ENCODE measurements at places on chromosomes 2 and 18. TPM values are rescaled to one million over a fixed set of nuclear protein-coding genes. Genes with fewer than 3 reads are reported as not detected.

DNA sequence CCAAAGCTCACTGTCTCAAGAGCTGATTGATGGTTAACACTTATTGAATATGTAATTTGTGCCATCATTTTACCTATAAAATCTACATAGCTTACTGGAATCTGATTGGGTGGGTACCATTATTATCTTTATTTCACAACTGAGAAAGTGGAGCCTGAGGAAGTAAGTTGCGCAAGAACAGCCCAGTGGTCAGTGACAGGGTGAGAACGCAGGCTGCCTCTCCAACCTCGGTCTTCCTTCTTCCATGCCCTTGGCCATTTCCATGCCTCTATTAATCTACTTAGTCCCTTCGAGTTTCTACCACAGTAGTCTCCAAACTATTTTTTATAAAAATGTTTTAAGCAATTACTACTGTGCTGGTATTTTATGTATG is 390.9 kb upstream of the VWC2L start:
- no peaks in the 10 kb centered on the region for H3K4me1 ChIP-seq
- H3K27me3 ChIP-seq, result no peaks in the 10 kb centered on the region
- no peaks in the 10 kb centered on the region for H3K36me3 ChIP-seq
- DNase-seq, result no peak
- H3K4me3 ChIP-seq, result no peak overlapping the region

GRCh38 chr2:171297956-171298355 is 135.8 kb downstream of the METTL8 start:
- no peak overlapping the region for H3K4me3 ChIP-seq
- no peak overlapping the region for H3K27ac ChIP-seq
- no peaks in the 10 kb centered on the region for H3K36me3 ChIP-seq
- DNase-seq, result no peak
- no peaks in the 10 kb centered on the region for H3K4me1 ChIP-seq

GRCh38 chr18:51153659-51154371 is 43.7 kb downstream of the MEX3C start:
- peak; percentile 92 for DNase-seq
- peak overlapping the region; percentile 73 for H3K27ac ChIP-seq
- H3K4me3 ChIP-seq, result peak overlapping the region; percentile 30

The ELOA2 gene
- 0.06 TPM for total RNA-seq

The APCDD1 gene
- total RNA-seq, result not detected

Measured in SJCRH30 (cell line).